ENCODE measurements at places on chromosomes 7 and 10. TPM values are rescaled to one million over a fixed set of nuclear protein-coding genes. Genes with fewer than 3 reads are reported as not detected.

DNA sequence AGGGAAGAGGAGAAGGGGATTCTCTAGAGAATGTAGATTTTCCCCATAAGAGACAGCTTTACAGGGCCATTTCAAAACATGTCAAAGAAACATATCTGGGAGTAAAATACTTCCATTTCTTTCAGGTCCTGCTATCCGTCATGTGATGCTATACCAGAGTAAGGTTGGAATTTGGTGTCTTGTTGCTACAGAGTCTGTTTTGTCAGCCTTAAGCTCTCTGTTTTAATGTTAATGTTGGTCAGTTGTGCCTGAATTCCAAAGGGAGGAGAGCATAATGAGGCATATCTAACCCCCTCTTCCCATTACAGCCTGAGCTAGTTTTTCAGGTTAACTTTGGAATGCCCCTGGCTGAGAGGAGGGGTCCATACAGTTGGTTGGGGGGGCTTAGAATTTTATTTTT is 94.7 kb upstream of the CCDC71L start:
- H3K36me3 ChIP-seq, result no peaks in the 10 kb centered on the region
- H3K4me1 ChIP-seq, result no peaks in the 10 kb centered on the region
- no peak for DNase-seq
- H3K27me3 ChIP-seq, result no peaks in the 10 kb centered on the region

- DNase-seq, result no peak
- no peaks in the 10 kb centered on the region for H3K36me3 ChIP-seq
- H3K27me3 ChIP-seq, result no peaks in the 10 kb centered on the region
Observed at GRCh38 chr10:74075906-74076305, 74.7 kb downstream of the AP3M1 start.

- H3K4me3 ChIP-seq, result no peak overlapping the region
- no peak overlapping the region for H3K27ac ChIP-seq
- no peaks in the 10 kb centered on the region for H3K27me3 ChIP-seq
- peak; percentile 4 for DNase-seq
Observed at GRCh38 chr10:36254199-36254598, 612.1 kb upstream of the FZD8 start.

DNA sequence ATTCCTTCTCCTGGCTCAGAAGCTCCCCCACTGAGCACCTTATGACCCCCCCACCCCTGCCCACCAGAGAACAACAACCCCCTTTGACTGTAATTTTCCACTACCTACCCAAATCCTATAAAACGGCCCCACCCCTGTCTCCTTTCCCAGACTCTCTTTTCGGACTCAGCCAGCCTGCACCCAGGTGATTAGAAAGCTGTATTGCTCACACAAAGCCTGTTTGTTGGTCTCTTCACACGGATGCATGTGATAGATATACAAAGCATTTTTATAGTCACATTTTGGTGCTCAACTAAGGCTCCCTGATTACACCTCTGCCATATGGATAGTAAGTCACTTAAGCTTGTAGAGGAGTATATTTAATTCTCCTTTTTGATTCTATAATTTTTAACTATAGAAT is 985.8 kb downstream of the REEP3 start:
- H3K27me3 ChIP-seq, result no peaks in the 10 kb centered on the region
- H3K4me1 ChIP-seq, result no peaks in the 10 kb centered on the region
- no peak overlapping the region for H3K4me3 ChIP-seq
- no peak for DNase-seq
- no peak overlapping the region for H3K27ac ChIP-seq

- H3K4me3 ChIP-seq, result no peak overlapping the region
- no peak overlapping the region for H3K27ac ChIP-seq
- H3K27me3 ChIP-seq, result no peaks in the 10 kb centered on the region
- H3K4me1 ChIP-seq, result no peaks in the 10 kb centered on the region
- H3K36me3 ChIP-seq, result no peaks in the 10 kb centered on the region
Observed at GRCh38 chr7:157854066-157854891, 517.5 kb downstream of the DNAJB6 start.

- H3K36me3 ChIP-seq, result no peaks in the 10 kb centered on the region
- DNase-seq, result no peak
- no peaks in the 10 kb centered on the region for H3K4me1 ChIP-seq
- H3K4me3 ChIP-seq, result no peak overlapping the region
- H3K27ac ChIP-seq, result peak overlapping the region; percentile 47
Observed at GRCh38 chr7:40827222-40828085, 692.6 kb downstream of the SUGCT start.

DNA sequence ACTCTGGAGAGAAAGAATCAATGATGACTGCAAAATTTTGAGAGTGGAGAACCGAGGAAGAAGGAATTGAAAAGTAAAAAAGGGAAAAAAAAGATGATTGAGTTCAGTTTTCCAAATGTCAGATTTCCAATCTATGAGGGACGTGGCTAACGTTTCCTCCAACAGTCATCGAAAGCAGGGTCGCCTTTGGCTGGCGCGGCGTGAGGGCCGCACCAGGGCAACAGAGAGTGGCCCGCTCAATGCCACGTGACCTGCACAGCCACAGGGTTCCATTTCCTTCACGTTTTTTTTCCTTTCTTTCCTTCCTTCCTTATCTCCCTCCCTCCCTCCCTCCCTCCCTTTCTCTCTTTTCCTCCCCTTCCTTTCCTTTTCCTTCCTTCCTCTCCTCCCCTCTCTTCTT is 101.9 kb downstream of the WDR37 start:
- no peak for DNase-seq
- no peaks in the 10 kb centered on the region for H3K27me3 ChIP-seq
- no peak overlapping the region for H3K27ac ChIP-seq
- no peaks in the 10 kb centered on the region for H3K4me1 ChIP-seq

GRCh38 chr7:46571996-46572395 is 650.9 kb upstream of the IGFBP3 start:
- no peaks in the 10 kb centered on the region for H3K4me1 ChIP-seq
- no peaks in the 10 kb centered on the region for H3K27me3 ChIP-seq
- no peak for DNase-seq
- no peak overlapping the region for H3K4me3 ChIP-seq
- no peak overlapping the region for H3K27ac ChIP-seq
- no peaks in the 10 kb centered on the region for H3K36me3 ChIP-seq

DNA sequence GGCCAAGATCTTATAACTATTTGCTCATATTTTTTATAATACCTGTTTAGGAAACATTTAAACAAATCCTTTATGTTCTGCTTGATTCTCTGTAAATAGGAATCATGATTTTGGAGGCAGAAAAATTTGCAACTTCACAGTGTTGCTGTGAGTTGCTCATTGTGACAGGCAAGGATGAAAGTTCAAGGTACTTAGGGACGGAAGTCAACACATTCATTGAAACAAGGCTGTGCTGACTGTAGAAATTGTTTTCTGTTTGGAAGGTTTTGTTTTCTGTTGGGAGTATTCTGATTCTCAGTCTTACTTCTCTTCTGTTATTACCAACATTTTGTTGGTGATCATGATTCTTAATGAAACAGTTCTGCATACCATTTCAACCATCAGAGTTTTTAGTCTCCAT is 54.9 kb downstream of the FANK1 start:
- no peaks in the 10 kb centered on the region for H3K27me3 ChIP-seq
- H3K4me3 ChIP-seq, result no peak overlapping the region
- no peaks in the 10 kb centered on the region for H3K36me3 ChIP-seq
- no peaks in the 10 kb centered on the region for H3K4me1 ChIP-seq

- peak overlapping the region; percentile 81 for H3K27ac ChIP-seq
- no peaks in the 10 kb centered on the region for H3K27me3 ChIP-seq
- no peaks in the 10 kb centered on the region for H3K36me3 ChIP-seq
- no peak overlapping the region for H3K4me3 ChIP-seq
- peaks cover 22% of the 10 kb centered on the region for H3K4me1 ChIP-seq
Observed at GRCh38 chr10:93464776-93465388, 17.3 kb downstream of the MYOF start.

DNA sequence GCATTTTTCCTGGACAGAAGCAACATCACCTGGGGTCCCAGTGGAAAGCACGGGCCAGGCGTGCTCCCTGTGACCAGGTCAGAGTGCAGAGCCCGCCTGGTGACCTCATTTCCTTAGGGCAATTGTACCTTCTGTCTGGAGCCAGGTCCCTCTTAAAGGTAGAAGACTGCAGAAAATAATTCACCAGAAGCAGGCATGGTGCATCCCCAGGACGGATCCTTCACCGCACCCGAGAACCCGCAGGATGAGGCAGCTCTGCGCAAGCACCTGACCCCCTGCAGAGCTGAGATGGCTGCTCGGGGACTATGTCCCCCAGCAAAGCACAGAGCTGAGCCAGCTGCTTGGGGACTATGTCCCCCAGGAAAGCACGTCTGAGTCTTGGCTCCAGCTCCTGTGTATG is 557.6 kb downstream of the PTPRN2 start:
- H3K36me3 ChIP-seq, result no peaks in the 10 kb centered on the region
- no peaks in the 10 kb centered on the region for H3K27me3 ChIP-seq
- no peak overlapping the region for H3K4me3 ChIP-seq
- no peak overlapping the region for H3K27ac ChIP-seq
- no peaks in the 10 kb centered on the region for H3K4me1 ChIP-seq
- no peak for DNase-seq

DNA sequence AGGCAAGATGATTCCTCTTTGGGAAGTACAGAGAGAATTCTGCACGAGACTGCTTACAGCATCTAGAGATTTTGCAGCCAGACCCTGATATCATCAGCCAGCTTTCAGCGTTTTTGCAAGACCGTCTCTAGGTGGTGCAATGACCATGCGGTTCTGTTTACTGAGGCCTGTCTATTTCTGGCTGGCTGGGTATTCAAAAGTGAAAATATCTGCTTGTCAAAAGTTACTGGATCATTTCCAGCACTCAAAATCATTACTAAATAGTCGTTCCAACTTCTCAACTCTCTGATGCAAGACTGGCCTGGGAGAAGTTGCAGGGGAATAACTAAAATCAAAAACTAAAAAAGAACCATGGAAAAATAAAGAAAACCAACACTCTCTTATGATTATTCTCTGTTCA is 240.1 kb downstream of the ELMO1 start:
- H3K36me3 ChIP-seq, result no peaks in the 10 kb centered on the region
- peak; percentile 30 for DNase-seq
- H3K27me3 ChIP-seq, result no peaks in the 10 kb centered on the region
- H3K27ac ChIP-seq, result no peak overlapping the region

DNA sequence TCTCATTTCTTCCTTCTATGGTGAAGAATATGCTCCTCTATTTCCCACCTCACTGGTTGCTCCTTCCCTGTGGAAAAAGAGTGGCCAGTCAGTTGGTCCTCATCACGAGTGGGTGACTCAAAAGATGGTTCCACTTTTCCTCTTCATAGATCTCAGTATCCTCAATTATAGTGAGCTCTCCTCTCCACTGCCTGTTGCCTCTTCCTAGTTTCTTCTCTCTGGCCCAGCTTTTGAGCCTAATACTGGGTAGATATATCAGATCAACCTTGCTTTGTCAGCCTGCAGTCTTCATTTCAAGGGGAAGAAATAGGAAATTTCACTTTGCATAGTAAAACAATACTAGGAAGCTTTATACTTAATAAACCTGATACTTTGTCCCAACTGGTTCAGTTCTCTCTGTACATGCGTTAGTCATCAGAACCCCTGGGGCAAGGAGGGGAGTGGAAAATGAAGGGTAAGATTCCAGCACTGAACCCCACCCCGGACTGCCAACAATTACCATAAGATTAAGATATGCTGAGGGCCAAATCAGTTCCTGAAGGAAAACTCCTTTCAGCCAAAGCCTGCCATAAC is 15.5 kb upstream of the WNT16 start:
- H3K36me3 ChIP-seq, result no peaks in the 10 kb centered on the region
- H3K27me3 ChIP-seq, result no peaks in the 10 kb centered on the region
- H3K4me1 ChIP-seq, result no peaks in the 10 kb centered on the region
- no peak for DNase-seq
- H3K4me3 ChIP-seq, result no peak overlapping the region

DNA sequence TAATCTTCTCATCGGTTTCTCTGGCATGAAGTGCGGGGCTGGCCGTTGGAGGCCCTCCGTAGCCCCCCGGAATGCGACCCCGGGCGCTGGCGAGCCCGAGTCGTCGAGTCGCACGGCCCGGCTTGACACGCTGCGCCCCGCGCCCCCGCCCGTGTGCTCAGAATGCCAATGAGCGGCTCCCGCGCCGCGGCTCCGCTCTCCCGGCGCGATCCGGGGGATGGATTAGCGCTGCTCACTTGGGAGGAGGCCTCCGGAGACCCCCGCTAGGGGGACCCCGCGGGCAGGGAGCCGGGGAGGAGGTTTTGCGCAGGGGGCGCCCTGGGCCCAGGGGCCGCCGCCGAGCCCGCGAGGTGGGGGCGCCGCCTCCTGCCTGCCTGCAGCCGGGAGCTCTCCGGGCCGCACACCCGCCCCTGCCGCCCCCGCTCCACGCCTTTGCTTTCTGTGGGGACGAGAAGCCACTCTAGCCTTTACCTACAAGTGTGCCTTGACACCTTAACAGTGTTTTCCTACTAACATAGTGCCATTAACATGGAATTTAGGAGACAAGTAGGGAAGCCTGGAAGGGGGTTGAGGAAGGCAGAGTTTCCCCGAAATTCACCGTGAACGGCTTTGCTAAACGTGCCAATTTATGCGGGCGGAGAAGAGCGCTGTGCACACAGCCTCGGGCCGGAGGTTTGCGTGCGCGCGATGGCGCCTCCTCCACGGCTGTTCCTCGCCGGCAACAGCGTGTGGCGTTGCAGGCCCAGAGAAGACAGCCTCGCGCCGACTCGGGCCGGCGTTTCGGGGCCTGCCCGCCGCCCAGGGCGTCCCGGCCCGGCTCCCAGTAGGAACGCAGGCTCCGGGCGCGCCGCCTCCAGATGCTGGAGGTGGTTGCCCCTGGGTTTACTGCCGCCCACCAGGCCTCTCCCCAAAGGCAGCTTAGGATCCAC is 7.1 kb downstream of the SHH start:
- peaks cover 9% of the 10 kb centered on the region for H3K4me1 ChIP-seq
- peak; percentile 26 for DNase-seq
- no peaks in the 10 kb centered on the region for H3K36me3 ChIP-seq

DNA sequence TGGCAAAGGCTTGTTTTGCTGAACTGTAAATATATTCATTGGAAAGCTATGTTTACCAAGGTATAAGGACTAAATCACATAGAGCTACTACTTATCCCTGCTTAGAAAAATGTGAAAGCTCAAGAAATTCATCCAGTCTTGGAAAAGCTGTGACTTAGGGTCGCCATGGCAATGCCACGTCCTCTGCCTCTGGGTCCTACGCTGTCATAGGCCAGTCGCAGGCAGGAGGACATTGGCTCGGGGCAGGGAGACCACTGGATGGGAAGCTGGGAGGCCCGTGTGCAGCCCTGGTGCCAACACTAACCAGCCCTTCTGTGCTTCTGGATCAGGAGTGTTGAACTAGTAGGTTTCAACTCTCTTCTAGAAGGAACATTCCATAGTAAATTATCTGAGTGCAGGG is 67.3 kb upstream of the PDZD8 start:
- no peak overlapping the region for H3K27ac ChIP-seq
- no peak for DNase-seq
- H3K4me3 ChIP-seq, result no peak overlapping the region
- H3K27me3 ChIP-seq, result no peaks in the 10 kb centered on the region

GRCh38 chr7:70285187-70285586 is 686.9 kb downstream of the AUTS2 start:
- no peaks in the 10 kb centered on the region for H3K4me1 ChIP-seq
- no peaks in the 10 kb centered on the region for H3K27me3 ChIP-seq
- no peak overlapping the region for H3K27ac ChIP-seq
- H3K4me3 ChIP-seq, result no peak overlapping the region

Gene CRYGN
- not detected for total RNA-seq

Gene SUN3
- not detected for total RNA-seq

Gene RET
- total RNA-seq, result 8.7 TPM

Gene ATOH7
- not detected for total RNA-seq

Gene PDE1C
- 4.2 TPM for total RNA-seq

Gene EPHB6
- total RNA-seq, result 122 TPM

Gene ASZ1
- total RNA-seq, result 6.1 TPM

Gene LIPK
- not detected for total RNA-seq

Gene ALKBH4
- total RNA-seq, result 25.2 TPM
